Breast epithelium (tissue), 4 donors: ENCODE measurements at places on chromosomes 5 and 9.

- DNase-seq = no peak
Observed at GRCh38 chr9:97615439-97616072, 17.6 kb downstream of the TSTD2 start.

DNA sequence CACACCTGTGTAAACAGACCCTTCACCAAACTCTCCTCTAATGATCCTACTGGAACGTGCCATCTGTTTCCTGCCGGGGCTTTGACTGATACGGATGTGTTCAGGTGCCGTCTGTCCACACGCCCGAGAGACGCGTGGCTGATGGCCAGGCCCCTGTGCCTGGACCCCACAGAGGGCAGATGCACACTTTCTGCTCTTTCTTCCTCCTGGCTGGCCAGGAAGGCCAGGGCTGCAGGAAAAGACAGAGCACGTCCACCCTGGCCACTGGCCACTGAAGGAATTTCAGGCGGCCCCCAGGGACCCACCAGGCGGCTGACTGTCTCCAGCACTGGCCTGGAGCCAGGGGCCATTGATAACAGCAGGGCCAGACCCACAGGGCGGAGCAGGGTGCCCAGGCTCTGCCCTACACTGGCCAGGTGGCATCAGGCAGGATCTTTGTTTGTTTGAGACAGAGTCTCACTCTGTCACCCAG lies 3.6 kb upstream of the ENG start:
- no peak for DNase-seq

DNA sequence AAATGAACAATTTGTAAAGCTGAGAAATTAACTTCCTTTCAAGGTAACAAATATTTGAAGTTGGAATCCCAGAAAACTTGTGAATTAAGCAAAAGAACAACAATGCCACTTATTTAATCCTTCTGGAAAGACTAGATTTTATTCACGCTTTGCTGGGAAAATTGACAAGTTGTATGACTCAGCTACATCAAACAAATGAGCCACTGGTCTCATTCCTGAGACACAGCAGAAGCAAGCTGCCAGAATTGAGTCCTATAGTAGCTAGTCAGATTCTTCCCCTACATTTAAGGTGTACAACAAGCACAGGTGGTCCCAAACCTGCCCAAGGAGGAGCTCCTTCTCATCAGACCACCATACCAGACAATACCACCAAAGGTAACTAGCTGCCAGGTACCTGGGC lies 280.7 kb downstream of the SPOCK1 start:
- no peak for DNase-seq

GRCh38 chr9:5191985-5192384 lies 6.5 kb upstream of the INSL6 start:
- DNase-seq = no peak

GRCh38 chr9:4212661-4213060 lies 87.2 kb downstream of the GLIS3 start:
- DNase-seq = no peak

DNA sequence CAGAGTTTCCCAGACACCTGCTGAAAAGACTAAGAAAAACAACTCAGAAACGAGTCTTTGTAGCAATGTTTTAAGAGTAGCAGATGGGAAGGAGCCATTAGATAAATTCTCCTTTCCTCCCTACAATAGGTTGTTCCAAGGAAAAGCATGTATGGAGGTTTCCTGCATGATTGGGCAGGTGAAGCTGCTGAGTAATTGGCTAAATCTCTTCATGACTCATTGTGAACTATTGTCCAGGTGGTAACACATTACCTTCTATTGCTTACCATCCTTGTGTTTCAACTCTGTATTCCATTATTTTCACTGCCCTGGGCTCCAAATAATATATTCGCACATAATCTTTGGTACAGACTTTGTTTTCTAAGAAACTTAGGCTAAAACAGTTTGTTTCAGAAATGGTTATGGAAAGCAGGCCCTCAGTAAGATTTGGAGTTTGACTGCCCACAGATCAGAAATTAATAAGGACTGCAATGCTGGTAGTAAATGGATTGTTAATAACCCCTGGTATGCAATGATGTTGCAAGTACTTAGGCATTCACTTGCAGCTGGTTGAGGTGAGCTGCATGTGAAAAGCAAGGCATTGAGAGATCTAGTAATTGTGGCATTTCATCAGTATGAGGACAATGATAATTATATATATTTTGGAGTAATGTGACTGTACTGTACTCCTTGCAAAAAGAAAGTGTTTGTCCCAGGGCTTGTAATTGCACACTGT lies 281.4 kb upstream of the VLDLR start:
- DNase-seq = no peak

GRCh38 chr9:37534412-37534811 lies 41.8 kb downstream of the FBXO10 start:
- no peak for DNase-seq

DNA sequence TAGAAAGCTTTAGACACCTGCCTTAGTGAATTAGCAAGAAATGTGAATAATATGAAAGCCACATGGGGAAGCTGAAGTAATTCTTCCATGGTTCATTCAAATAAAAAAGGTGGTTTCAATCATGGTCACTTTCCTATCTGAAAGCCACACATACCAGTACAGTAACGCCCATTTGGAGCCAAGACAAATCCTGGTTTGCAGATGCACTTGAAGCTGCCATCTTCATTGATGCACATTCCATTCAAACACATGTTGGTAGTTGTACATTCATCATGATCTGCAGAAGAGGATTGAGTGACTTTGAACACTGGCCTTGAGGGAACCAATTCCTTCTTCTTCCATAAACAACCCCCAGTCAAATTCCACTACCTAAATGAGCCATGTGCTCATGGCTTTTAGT lies 161.5 kb downstream of the FBN2 start:
- DNase-seq = no peak

DNA sequence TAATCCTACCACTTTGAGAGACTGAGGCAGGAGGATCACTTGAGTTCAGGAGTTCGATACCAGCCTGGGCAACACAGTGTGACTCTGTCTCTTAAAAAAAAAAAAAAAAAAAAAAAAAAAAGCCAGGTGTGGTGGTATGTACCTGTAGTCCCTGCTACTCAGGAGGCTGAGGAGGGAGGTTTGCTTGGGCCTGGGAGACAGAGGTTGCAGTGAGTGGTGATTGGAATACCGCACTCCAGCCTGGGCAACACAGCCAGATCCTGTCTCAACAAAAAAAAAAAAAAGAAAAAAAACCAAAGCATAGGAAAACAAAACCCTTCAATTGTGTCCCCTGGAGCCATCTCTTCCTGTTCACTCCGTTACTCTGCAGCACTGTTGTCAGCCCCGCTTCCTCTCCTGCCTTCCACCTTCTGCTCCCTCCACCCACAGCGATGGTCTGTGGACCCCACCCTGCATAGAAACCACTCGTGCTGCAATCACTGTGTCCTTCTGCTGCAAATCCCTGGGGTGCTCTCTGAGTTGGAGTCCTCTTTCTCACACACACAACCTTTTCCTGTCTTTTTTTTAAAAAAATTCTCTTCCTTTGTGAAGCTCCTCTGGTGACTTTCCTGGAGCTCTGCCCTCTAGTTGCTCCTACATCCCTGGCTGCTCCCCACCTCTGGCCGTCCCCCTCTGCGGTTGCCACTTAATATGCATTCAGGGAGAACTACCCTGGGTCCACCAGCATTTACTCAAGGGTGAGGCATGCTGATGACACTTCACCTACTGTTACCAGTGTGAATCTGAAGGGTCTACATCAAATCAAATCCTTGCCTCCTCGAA lies 22.2 kb downstream of the CCT5 start:
- DNase-seq = no peak

- no peak for DNase-seq
Observed at GRCh38 chr9:101397746-101398067, 711 bp downstream of the MRPL50 start.

DNA sequence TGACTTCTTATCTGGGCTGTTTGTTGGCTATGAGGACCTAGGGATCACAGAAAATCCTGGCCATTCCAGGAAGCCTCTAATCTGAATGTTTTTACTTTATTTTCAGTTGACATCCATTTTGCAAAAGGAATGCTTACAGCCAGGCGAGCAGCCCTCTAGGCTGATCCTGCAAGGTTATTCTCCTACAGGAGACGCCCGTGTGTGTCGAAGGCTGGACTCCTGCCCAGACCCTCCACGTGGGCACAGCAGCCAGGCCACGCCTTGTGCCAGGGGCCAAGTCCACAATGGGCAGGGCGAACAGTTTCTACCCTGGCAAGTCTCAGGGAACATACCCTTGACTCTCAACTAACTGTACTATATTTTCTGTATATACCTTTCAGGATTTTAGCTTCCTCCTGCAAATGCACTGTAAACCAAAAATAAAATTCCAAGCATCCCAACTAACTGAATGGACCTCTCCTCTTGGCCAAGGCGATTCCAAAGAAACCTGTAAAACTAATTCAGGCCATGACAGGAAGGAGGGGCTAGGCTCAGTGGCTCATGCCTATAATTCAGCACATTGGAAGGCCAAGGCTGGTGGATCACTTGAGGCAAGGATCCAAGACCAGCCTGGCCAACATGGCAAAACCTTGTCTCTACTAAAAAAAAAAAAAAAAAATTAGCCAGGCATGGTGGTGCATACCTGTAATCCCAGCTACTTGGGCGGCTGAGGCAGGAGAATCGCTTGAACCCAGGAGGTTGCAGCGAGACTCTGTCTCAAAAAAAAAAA lies 5.7 kb downstream of the CMBL start:
- DNase-seq = peak; percentile 93

DNA sequence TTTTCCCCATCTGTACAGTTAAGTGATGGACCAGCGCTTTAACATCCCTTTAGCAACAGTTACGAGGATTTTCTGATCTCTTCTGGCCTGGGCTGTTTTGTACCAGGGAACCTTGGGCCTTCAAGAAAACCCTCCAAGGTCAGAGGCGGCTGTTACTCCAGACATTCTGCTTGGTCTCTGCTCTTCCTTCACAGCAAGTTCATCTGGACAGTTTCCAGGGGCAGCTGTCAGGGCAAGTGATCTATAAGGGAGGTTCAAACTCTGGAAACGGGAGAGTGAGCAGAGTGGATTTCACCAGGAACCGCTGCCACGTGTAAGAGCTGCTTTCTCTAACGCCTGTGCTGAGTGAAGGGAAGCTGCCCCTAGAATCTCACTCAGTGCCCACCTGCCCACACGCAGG lies 36.7 kb downstream of the ZNF618 start:
- no peak for DNase-seq

- DNase-seq = no peak
Observed at GRCh38 chr5:88515881-88516819, 247.5 kb upstream of the TMEM161B start.

DNA sequence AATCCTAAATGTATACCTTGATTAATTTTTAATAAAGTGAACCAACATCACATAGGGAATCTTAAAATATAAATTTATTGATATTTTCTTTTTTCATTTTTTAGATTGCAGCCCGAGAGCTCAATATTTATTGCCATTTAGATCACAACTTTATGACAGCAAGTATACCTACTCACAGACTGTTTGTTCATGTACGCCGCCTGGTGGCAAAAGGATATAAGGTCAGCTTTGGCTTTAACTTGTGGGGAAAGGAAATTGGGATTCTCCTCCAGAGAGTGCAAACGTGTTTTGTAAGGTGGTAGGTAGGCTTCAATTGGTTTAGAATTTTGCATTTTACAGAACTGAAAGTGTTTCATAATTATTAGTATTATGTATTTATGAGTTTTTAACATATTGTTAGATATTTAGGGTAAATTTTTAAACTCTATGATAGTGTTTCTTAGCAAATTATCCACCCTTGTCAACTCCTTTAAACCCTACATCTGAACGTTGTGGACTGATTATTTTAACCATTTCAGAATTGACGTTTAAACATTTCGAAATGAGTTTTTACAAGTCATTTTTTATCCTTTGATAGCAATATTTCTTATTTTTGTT lies 17.5 kb upstream of the DHFR start:
- DNase-seq = peak; percentile 76

DNA sequence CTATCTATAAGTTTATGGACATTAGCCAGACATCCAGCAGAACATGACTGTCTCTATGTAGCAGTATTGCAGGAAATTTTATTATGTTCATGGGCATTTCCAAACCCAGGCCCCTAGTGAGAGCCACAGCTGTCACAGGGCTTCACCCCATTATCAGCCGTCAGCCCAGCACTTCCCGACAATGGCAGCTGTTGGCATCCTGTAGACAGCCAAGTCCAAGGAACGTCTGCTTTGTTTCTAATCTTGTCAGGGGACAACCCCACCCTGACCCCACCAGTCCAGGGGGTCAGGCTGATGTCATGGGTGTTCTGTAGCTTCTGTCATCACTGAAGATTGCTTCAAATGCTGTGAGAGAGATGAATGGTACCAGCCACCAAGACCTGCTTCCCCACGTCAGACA lies 565.3 kb upstream of the BRINP1 start:
- no peak for DNase-seq

GRCh38 chr5:168305281-168305680 lies 13.8 kb downstream of the WWC1 start:
- no peak for DNase-seq

GRCh38 chr9:125885405-125886034 lies 138.3 kb downstream of the PBX3 start:
- no peak for DNase-seq

DNA sequence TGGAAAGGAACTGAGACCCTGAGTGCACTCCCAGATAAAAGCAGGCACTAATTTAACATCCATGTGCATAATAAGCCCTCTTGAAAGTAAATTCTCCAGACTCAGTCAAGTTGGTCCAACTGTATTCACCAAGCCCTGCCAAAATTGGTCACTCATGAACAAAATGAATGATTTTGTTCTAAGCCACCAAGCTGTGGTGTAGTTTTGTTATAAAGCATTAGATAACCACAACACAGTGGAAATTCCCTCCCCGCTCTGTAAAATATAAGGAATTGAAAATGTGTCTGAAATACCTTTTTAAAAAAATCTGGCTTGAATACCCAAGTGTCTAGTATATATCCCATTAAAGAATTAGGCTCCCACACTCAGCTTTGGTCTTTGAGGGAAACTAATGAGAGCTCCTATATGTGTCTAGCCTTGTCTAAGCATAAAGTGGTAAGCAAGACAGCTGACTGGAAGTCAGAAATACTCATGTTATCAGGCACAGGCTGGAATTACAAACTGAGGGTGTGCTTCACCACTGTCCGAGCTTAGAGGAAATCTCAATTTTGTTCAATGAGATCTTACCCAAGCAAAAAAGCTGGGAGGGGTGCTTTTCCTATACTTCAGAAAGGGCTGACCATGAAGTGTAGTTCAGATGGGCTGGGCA lies 33.2 kb downstream of the IDNK start:
- no peak for DNase-seq

DNA sequence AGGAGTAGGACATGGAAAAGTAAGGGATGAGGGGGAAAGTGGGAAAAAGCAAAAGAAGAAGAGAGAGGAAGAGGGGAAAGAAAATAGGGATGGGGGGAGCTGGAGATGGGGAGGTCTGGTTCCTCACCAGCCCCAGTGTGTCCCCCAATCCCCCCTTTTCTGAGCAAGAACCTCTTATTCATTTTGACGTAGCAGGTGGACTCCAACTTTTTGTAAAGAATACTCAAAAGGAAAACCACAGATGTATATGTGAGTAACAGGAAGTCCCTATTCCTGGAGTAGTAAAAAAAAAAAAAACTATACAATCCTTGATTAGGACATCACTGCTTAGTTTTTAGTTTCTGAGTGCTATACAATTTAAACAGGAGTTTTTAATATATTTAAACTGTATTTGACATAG lies 3.9 kb upstream of the CFAP95 start:
- DNase-seq = no peak
